Stimulated activated CD4-positive, alpha-beta T cell treated with anti-CD3 and anti-CD28 coated beads, Interleukin-2, amount 100 ng/mL, for 24 hours (primary cell): ENCODE measurements at places on chromosomes 11 and 22.

GRCh38 chr22:20283674-20284066 lies 15.6 kb upstream of the RTN4R start:
- DNase-seq, result no peak

DNA sequence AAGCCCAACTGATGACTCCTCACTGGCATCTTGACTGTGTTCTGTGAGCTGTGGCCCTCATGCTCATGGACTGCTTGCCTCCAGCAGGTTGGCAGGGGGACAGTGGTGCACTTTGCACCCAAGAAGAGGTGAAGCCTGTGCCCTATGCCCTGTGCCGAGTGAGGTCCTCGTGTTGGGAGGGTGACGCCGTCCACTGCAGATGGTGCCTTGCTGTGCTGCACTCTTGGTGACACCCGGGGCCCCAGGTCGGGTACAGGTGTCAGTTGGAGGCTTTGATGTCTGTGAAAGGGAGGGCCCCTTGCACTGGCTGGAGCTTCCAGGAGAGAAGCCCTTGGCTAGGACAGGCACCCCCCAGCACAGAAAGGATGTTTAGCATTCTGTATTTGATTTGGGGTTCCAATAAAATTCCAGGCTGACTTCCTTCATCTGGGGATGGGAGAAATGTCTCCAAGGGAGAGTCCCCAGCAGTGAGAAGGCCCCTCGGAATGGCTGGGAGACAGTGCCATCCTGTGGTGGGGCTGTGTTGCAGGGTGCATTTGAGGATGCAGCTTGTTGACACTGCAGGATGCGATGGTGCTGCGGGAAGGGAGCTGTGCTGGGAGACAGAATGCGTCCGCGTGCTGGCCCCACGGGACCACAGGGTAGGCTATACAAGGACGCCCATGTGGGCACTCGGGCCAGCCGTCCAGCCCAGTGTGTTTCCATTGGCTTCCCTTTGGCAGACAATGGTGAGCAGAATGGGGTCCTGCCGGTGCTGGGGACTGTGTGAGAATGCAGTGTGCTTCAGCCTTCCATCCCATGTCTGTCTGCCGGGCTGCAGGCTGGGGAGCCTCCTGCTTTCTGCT lies 2.5 kb upstream of the ZDHHC8 start:
- peak; percentile 61 for DNase-seq

GRCh38 chr11:83285151-83285770 lies 906 bp downstream of the CCDC90B start:
- DNase-seq, result no peak

GRCh38 chr11:46724088-46724487 lies 5.1 kb downstream of the F2 start:
- DNase-seq, result no peak
